ENCODE measurements at places on chromosomes 1 and 21.

- DNase-seq = no peak
These were observed 9.2 kb upstream of the TNFRSF8 start for GRCh38 chr1:12053752-12054548.

GRCh38 chr1:84344286-84344685, 42.8 kb downstream of the SAMD13 start:
- DNase-seq = no peak

DNA sequence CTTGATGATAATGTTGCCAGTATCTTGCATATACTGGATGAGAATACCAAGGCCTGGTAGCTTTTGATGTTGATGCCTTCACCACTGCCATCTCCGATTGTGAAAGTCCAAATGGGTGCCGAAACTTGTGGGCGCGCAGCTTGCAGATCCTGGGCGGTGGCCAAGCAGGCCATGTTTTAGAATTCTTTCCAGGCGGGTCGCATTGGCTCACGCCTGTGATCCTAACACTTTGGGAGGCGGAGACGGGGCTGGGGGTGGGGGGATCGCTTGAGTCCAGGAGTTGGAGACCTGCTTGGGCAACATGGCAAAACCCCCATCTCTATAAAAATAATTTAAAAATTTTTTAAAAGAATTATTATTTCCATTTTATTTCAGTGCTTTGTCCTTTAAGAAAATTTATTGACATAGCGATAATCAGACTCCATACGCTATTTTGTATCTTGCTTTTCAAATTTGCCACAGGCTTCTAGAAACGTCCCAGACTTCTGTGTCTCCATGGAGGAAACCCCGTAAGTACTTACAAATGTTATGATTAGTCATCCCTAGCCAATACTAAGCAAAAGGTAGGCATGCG, 592 bp upstream of the ZNF326 start:
- DNase-seq = no peak

DNA sequence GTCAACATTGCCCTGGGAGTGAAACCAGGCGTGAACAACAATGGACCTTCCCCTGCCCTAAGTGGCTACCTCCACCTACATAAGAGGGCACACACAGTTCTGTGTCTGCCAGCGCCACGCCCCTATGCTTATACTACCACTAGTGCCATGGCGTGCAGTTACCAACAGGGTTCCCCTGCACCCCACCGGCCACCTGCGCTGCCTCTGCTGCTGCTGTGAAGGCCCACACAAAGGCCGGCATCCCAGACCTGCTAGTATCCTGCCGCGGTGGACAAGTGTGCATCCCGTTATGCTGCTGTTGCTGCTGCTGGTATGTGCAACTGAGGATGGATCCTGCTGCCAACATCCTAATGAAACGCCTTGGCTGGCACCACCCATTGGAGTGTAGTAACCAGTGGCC, 75.7 kb downstream of the INTS7 start:
- DNase-seq = no peak

GRCh38 chr1:172826096-172826741, 167.3 kb downstream of the FASLG start:
- DNase-seq = peak; percentile 36

- peak; percentile 39 for DNase-seq
These were observed 11.0 kb upstream of the OLIG1 start for GRCh38 chr21:33058957-33059356.

- DNase-seq = peak; percentile 37
These were observed 17.6 kb upstream of the ALX3 start for GRCh38 chr1:110087812-110088738.

DNA sequence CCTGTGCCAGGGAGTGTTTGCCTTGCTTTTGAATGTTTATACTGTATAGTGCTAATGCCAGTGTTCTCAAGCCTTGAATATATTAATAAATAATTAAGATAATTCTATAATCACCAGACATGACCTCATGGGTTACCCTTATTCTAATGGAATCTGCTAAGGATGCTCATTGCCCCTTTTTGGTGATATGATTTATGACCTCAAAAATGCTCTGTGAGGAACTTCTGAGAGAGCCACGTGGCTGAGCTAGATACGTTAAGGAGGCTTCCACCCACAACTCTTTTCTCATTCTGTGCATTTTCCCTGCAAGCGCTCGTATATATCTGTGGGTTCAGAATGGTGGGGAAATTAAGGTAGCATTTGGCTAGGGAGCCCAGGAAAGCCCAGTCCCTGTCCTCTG, 19.6 kb upstream of the SLC30A1 start:
- DNase-seq = no peak

DNA sequence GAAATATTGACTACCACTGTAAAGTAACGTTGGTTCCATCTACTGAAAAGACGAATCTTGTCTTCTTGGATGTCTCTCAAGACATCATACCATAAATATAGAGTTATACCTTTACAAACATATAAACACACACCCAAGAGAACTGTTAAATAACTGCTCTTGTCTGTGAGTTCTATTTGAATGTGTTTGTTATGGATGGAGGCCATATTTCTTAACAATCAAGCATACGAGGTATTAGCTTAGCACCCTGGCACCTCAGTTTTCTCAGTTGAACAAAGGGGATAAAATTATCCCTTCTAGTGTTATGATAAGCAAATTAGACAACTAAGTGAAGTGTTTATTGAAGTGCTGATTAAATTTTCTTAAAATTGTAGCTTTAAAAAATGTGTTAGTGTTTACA, 336.6 kb upstream of the ZRANB2 start:
- no peak for DNase-seq

GRCh38 chr1:63795455-63795854, 21.6 kb downstream of the ROR1 start:
- DNase-seq = no peak

DNA sequence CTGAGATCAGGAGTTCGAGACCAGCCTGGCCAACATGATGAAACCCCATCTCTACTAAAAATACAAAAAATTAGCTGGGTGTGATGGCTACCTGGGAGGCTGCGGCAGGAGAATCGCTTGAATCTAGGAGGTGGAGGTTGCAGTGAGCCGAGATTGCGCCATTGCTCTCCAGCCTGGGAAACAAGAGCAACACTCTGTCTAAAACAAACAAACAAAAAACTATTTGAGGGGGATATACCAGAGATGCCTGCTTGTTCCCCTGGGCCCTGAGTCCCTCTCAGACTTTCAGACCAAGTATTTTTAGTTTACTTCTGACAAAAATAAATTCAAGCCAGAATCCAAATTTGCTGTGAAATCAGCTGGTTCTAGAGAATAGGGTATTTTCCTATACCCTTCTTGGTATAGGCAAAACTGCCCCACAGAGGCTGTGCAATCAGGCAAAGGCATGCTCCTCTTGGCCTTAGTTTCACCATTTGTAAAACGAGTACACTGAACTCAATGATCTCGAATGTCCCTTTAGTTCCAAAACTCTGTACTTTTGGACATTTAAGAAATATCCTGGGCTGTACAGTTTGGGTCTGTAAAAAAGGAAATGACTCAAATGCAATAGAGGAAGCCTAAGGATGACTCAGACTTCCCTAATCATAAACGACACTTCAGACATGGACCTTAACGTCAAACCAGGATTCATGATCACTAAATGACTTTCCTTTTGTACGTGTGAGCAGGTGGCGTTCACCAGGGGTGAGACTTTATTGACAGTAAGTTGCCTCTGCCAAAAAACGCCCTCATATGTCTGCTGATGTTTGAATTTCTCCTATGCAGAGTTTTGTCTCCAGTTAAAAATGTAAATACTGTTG, 16.1 kb downstream of the ENSA start:
- peak; percentile 97 for DNase-seq

- DNase-seq = no peak
These were observed 9.2 kb downstream of the RORC start for GRCh38 chr1:151822404-151822803.

GRCh38 chr1:55215194-55216021, at the start of gene USP24:
Gene USP24, minus strand, starts transcription at chr1:55215364. Its CDS starts 251 bp downstream, at chr1:55215113.
- DNase-seq = peak; percentile 32

- DNase-seq = no peak
These were observed 39.4 kb upstream of the GADD45A start for GRCh38 chr1:67645495-67646144.

DNA sequence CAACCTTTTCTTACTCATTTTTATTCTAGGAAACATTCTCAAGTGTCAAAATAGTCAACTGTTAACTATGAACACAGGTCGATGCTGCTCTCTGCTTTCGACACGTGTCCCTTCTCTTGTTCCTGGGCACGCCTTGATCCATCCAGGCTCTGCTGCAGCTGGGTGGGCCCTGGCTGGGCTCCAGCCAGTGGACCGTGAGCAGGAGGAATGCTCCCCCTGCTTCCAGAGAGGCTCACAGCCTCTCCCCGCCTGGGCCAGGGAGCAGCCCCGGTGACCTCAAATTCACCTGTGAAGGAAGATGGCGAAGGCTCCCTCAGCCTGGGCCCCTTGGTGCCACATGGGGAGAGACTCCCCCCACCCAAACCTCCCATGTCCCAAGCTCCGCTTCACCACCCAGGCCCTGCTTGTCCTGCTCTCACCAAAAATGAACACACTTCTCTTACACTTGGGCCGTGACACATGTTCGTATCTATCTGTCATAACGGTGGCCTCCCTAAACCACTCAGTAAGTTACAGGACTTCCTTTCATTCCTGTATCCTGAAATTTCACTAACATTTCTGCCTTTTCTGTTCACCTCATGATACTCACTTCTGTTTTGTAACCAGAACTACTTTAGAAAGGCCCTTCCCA, 24.6 kb upstream of the ADARB1 start:
- DNase-seq = no peak
